Bronchial epithelial cell (primary cell): ENCODE measurements at places on chromosomes 1 and 21. TPM values are rescaled to one million over a fixed set of nuclear protein-coding genes. Genes with fewer than 3 reads are reported as not detected.

- no peak for DNase-seq
Observed at GRCh38 chr1:230972855-230973271, 5.8 kb downstream of the TTC13 start.

GRCh38 chr1:67479146-67479891 lies 49.1 kb upstream of the SERBP1 start:
- peak; percentile 43 for DNase-seq

DNA sequence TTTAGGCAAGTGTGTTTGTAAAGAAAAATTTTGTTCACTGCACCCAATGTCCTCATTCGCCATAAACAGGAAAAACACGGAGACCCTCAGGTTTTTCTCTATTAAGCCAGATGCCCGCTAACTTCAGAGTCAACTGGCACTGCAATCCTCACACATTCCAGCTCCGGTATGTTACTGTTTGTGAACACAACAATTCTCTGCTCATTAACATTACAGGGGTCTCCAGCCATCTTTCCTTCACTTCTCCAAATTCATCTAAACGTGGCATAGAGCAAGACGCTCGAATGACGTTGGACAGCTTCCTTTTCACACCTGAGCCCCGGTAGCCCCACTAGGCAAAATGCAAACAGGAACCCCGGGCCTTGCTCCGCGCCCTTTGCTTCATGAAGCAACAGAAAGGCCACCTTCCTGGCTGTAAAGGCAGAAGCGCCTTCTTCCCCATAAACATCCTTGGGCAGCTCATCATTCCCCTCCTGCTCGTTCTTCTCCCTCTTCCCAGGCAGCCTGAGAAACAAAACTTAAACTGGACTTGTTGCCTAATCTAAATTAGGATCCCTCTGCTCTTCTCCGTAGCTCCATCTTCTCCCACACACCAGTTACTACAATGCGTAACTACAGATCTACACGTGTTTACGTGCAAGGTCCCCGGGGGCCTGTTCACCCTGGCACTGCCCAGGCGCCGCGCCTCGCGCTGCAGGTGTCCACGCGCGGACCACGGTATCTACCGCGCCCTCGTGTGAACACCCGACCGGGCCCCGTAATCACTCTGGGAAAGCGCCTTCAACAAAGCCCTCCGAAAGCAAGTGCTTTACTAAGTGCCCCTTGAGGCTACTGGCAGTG lies 1.2 kb downstream of the LBR start:
- DNase-seq, result peak; percentile 50

DNA sequence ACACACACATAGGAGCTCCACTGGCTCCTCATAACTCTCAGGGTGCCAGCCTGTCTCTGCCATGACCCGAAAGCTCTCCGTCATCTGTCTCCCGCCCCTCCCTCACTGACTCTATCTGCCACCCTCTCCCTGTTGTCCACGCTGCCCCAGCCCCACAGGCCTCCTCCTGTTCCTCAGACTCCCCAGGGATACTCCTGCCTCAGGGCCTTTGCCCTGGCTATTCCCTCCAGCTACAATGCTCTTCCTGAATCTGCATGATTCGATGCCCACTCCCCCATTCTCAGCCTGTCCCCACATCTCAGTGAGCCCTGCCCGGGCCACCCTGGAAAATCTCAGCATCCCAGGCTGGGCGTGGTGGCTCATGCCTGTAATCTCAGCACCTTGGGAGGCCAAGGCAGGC lies 24.6 kb upstream of the DNAJC11 start:
- DNase-seq, result no peak

EFCAB14 gene
- 32.4 and 38.3 TPM in 2 replicates for total RNA-seq

- DNase-seq, result peak; percentile 74
Observed at GRCh38 chr1:153532769-153533599, 2.8 kb downstream of the S100A6 start.

CSF3R gene
- total RNA-seq, result 0.79 TPM in 1 of 2 replicates, not detected in the other

DNA sequence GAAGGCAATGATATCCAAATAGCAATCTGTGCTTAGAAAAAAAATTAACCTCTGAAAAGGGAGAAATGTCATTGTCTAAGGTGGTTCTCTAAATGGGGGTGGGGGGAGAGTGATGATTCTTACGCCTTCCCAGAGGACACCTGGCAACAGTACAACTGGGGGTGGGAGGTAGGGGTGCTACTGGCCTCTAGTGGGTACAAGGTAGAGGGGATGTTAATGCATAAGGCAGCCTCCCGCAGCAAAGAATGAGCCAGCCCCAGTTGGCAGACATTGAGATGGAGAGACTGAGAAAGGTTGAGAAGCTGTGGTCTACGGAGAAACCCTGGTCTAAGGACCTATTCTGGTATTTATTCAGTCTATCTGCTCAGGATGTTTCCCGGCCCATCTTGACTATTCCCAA lies 472.2 kb upstream of the RUNX1 start:
- no peak for DNase-seq

DNA sequence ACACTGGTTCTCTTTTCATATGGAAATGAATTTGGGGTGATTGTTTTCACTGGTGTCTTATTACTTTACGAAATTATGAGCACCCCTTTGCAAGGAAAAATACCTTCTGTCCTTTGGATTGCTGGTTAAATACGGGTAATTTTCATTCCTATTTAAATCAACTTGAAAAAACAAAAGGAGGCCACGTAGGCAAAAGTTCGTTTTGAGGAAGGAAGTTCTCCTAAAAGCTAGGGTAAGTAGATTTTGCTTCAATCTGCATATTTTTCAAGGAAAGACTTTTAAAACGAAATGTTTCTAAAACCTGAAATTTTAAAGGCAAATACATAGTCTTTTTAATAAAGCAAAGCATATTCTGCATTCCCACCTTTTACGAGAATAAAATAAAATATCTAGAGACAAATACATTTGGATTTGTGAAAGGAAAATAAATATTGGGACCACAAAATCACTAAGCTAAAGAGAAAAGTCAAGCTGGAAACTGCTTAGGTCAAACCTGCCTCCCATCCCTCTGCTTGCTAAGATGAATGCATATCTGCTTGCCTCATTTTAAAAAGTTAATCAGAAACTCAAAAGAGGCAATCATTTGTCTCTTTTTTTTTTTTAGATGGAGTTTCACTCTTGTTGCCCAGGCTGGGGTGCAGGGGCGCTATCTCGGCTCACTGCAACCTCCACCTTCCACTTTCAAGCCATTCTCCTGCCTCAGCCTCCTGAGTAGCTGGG lies 70.9 kb upstream of the ETS2 start:
- no peak for DNase-seq

BRDT gene
- total RNA-seq, result not detected in 2 replicates

DNA sequence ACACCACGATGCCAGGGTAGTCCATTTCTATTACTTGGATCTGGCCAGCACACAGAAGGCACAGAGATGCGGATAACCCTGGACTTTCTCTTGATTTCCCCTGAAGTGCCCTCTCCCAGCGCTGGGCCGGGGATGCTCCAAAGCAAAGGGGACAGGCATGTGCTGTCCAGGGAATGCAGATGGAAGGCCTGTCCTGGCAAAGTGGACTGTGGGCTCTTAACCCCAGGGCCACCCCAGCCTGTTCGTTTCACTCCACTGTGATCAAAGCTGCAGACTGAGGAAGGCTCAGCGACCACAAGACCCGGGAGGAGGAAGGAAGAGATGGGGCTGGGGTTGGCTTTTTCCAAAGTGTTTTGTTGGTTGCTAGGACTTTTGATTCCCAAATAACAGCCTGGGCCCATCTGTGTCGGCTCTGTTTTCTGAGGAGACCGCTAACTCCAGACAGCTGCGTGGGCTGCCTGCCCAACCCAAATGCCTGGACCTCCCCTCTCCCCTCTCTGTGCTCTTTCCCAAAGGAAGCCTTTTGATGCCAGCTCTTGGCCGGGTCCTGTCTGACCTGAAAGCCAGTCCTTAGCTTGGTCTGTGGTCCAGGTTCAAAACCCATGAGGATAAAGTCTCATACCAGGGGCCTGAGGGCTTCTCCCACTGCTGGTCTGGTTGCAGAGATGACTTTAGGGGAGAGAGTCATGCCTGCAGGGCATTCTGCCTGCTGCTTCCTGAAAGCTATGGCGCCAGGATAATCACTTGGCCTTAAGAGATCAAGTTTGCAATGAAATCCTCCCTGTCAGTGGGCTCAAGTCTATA lies 119.6 kb upstream of the CD34 start:
- DNase-seq, result no peak

GRCh38 chr1:90557706-90558105 lies 159.4 kb downstream of the BARHL2 start:
- no peak for DNase-seq

- DNase-seq, result no peak
Observed at GRCh38 chr1:55257958-55258357, 42.8 kb upstream of the USP24 start.
